ENCODE measurements at places on chromosomes 4 and X.

- DNase-seq, result no peak
These were observed 495.2 kb downstream of the NLGN4X start for GRCh38 chrX:5733501-5733900.

- DNase-seq, result no peak
These were observed 511.4 kb downstream of the BCOR start for GRCh38 chrX:39586359-39586758.

DNA sequence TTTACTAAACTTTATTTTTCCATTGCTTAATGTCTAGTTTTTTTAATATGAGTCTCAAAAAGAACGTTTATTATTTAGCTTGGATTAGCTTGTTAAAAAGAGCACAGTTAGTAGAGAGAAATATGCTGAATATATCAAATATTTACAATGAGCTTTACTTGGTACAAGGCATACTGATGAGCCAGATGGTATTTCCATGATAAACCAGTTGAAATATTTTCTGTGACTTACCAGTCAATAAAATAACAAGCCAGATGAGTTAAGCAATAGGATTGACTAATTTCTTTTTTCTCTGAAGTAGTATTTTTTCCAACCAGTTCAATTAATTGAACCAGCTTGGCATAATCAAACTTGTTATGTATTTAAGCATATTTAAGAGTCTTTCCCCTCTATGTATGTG, 134.1 kb downstream of the KLHL34 start:
- no peak for DNase-seq

- DNase-seq, result no peak
These were observed 58.3 kb upstream of the GUCY1A1 start for GRCh38 chr4:155608225-155608885.

- DNase-seq, result no peak
These were observed at the start of gene RHOH for GRCh38 chr4:40196724-40197281. TSS of gene RHOH (plus strand) at chr4:40197031. CDS start at chr4:40243387, 46,356 bp downstream.

- DNase-seq, result no peak
These were observed 33.9 kb downstream of the CPLX1 start for GRCh38 chr4:791898-792625.

- DNase-seq, result no peak
These were observed 711.2 kb downstream of the ADGRL3 start for GRCh38 chr4:61911313-61911756.

GRCh38 chrX:6311540-6311939, 82.9 kb upstream of the NLGN4X start:
- no peak for DNase-seq

DNA sequence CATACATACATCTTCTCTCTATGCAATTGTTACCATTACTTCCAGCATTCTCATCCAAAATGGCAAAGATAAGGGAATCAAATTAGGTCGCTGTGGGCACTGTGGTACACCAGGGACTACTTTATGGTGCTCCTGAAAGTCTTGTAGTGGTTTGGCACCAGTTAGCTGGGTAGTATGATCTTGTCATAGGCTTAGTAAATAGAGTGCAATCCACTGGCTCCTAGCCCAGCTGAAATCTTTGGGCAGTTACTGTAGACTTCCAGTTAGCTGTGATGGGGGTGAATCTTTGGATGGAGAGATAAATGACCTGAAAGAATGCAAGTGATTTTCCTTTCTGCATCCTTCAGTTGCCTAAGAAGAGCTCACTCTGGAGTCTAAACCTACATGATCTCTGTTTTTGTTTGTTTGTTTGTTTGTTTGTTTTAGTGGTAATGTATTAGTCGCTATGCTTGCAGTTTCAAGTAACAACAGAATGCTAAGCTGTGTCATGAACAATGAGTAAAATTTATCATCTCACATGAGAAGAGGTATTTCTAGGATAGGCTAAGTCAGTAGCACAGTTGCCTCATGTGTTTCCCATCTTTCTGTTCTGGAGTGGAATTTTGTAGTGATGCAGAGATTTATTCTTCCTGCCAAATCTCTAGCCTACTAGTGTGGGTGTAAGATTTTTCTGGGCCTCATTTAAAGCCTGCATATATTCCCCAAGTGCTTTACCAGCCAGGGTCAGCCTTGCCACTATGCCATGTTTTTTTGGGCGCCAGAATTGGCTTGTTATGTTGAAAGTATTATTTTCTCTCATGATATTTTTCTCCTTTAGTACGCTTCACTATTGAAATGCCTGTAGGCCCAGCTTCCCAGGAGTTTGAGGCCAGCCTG, 24.2 kb downstream of the HERC3 start:
- no peak for DNase-seq

DNA sequence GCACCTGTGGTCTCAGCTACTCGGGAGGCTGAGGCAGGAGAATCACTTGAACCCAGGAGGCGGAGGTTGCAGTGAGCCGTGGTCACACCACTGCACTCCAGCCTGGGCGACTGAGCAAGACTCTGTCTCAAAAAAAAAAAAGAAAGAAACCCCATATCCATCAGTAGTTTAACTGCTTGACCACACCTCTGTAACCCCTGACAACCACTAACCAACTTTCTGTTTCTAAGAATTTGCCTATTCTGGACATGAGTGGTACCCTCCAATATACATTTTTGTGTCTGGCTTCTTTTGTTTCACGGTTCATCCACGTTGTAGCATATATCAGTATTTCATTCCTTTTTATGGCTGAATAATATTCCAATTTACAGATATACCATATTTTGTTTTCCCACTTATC, 9.1 kb downstream of the PPAT start:
- DNase-seq, result no peak

- peak; percentile 30 for DNase-seq
These were observed 1.1 kb upstream of the EDNRA start for GRCh38 chr4:147479786-147480185.

DNA sequence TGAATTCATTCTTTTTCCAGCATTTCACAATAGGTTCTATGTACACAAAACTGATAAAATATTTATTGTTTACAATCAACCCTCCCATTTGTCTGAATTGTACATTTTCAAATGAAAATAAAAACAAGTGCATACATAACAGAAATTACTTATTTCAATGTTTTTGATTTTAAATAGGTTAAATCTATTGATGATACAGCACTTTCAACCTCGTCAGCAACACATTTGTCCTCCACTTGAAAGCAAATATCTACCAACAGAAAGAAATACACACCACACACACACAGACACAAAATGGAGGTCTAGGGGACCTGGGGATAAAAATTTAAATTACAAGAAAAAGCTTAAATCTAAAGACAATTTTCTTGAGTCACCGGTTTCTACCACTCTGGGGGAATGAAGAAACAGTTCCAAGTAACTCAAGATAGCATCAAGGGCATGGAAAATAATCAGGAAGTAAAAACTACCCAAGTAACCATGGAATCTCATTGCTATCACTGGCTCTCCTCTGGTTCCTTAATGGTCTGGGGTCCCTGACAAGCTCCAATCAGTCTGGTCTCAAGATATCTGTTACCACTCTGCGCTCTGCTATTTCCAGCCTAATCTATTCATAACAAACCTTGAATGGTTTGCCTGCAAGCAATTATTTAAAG, 27.6 kb downstream of the ANKRD17 start:
- no peak for DNase-seq

DNA sequence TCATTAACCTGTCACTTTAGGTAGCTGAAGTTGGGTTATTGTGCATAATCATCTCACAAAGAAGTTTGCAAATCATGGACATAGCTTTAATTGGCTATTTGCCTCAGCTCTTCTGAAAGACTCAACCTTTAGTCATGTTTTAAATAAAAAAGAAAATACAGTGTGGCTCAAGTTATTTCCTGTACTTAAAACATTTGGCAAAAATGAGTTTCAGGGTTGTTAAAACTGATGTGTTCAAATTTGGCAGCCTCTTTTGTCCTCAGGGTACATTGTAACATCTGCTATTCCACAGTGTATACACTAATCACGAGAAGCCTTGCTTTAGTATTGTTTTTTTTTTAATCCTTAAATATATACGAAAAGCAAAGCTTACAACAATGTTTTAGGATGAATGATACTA, 31.5 kb upstream of the HPGD start:
- no peak for DNase-seq

DNA sequence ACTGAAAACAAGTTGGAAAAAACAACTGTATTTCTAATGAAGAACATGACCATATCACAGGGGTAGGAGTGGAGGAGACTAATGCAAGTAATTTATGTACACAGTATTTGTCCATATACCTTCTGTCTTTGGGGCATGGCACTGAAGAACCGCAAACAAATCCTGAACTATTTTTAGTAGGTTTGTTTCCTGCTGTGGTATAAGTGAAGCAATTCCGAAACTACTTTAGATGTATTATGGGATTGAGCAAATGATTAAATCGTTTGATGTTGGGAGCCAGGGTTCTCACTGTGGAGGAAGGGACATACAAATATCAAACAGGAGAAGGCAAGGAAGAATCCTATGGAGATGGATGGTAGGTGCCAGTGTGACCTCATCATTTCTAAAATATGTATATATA, 18.9 kb upstream of the SH3KBP1 start:
- no peak for DNase-seq

DNA sequence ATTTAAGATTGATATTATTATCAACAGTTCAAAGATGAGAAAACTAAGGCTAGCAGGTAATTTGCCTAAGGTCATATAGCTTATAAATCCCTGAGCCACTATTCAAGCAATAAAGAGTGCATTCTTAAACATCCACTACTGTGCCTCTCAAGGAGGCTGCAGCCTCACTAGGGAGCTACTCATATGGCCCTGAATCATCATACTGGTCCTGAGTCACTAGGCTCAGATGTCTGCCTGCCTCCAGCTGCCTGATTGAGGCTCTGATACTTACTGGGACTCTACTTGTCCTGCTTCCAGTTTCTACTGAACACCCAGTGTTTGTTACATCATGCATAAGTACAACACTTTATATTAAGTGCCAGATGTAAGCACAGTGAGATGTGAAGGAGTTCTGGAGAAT, 110.7 kb downstream of the AASDH start:
- no peak for DNase-seq

GRCh38 chr4:147103403-147103946, 157.8 kb upstream of the TTC29 start:
- DNase-seq, result peak; percentile 86

GRCh38 chr4:78937837-78938236, 1.4 kb downstream of the PAQR3 start:
- DNase-seq, result no peak

DNA sequence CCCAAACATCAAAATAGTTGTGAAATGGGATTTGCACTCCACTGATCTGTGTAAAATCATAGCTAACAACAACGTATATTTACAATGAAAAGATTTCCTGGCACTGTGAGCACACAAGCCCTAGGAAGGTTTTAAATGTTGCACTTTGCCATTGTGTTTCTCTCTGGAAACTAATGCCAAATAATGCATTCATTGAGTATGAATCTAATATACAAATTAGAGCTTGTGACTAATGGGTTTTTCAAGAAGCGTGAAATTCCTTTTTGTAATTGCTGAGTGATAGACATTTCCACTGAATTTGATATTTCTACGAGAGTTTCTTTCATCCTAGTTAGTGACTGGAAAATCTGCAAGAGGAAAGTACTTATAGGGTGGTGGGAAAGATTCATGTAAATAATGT, 135.9 kb downstream of the COL25A1 start:
- DNase-seq, result no peak

GRCh38 chr4:185469580-185470154, 1.9 kb downstream of the CCDC110 start:
- DNase-seq, result no peak

GRCh38 chr4:88597970-88598660, 5.8 kb downstream of the HERC3 start:
- DNase-seq, result no peak

DNA sequence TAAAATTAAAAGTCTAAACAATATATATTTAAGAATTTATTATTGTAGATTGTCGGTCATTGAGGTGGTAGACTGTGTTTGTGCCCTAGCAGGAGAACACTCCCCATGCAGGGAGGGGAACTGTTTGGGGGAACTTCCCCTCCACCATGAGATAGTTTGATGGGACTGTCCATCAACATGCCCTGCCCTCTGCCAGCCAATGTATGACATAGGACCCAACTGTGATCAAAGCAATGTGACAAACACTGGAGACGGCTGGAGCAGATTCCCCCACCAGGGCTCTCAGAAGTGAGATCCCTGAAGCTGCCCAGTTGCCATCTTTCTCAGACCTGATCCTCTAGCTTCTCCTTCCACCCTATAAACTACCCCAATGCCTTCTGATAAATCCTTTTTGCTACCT, 44.9 kb downstream of the SH3KBP1 start:
- DNase-seq, result no peak

- no peak for DNase-seq
These were observed 206.2 kb downstream of the TENM3 start for GRCh38 chr4:182449186-182449929.

DNA sequence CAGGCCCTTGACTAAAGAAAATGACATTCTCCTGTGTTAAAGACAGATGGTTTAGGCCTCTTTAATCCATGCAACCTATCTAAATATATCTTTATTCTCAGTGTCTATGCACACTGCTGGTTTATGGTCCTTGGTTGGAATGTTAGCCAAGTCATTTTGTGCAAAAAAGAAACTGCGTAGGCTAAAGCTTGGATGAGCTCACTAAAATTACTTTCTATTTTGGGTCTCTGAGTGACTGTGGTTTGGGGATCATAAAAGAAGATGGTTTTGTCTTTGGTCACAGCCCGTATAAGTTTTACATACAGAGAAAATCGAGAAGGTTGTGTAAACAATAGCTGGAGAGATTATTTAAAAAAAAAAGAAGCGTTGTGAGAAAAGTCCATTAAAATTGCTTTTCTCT, 443.6 kb downstream of the UBE2NL start:
- no peak for DNase-seq

GRCh38 chr4:39410415-39410814, 3.7 kb downstream of the KLB start:
- no peak for DNase-seq

GRCh38 chr4:24260133-24260715, 324.1 kb downstream of the DHX15 start:
- DNase-seq, result no peak

GRCh38 chr4:31741326-31741725, 1021.2 kb downstream of the PCDH7 start:
- no peak for DNase-seq

DNA sequence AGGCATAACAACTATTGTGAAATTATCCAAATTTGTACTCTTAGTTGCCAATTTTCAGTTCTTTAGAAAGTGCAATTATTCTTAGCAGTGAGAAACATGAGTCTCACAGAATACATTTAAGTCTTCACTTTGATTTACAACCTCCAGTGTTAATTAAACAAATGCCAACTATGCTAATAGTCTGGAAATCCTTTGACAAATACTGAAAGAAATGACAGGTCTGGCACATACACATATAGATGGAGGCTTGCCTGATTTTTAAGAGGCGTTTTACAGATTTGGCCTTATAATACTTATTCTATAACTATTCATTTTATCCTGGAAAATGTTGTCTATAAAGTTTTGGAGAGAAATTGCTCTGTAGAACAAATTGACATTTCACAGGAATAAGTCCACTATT, 320.1 kb downstream of the TRIML1 start:
- no peak for DNase-seq

All from HS-27A (cell line).